T-helper 1 cell (primary cell): ENCODE measurements at places on chromosomes 11 and 22.

GRCh38 chr11:94175535-94175934, 46.9 kb downstream of the PANX1 start:
- DNase-seq = no peak

GRCh38 chr11:57219021-57219627, 17.9 kb downstream of the APLNR start:
- no peak for DNase-seq

DNA sequence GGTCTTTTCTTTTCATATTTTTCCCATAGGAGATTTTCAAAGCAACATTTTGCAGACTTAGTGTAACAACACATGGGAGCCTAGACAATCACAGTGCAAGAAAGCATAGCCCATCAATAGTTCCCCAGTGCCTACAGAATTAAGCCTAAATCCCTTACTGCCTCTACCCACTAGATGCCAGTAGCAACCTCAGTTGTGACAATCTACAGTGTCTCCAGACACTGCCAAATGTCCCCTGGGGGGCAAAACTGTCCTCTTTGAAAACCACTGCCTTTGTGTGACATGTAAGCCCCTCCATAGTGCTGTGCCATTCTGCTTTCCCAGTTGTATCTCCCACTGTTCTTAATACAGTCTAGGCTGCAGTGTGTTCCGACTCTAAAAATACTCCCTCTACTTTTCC, 1329.0 kb downstream of the LRRC4C start:
- DNase-seq = no peak

DNA sequence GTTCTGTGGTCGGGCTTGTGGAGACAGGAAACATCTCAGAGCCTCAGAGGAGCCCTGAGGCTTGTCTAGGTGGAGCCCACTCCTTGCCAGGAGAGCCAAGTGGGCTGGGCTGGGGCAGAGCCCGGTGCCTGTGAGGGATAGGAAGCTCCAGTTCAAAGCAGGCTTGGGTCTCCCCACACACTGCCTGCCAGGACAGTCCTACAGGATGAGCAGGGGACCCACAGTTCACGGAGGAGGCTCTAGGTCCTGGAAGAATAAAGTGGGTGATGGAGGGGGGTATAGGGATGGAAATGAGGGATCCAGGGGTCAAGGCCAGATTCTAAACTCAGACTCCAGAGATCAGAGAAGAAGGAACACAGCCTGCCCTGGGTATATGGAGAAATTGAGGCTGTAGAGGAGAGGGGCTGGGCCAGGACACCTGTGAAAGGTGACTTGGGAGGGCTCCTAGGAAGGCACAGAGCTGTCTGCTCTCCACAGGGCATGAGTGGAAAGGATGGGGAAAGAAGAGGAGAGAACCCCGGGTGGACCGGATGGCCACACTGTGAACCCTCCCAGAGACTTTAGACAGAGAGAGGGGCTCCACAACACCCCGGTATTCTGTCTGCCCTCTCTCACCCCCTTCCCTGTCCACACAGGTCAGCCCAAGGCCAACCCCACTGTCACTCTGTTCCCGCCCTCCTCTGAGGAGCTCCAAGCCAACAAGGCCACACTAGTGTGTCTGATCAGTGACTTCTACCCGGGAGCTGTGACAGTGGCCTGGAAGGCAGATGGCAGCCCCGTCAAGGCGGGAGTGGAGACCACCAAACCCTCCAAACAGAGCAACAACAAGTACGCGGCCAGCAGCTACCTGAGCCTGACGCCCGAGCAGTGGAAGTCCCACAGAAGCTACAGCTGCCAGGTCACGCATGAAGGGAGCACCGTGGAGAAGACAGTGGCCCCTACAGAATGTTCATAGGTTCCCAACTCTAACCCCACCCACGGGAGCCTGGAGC, 7.4 kb downstream of the IGLL5 start:
- DNase-seq = no peak

DNA sequence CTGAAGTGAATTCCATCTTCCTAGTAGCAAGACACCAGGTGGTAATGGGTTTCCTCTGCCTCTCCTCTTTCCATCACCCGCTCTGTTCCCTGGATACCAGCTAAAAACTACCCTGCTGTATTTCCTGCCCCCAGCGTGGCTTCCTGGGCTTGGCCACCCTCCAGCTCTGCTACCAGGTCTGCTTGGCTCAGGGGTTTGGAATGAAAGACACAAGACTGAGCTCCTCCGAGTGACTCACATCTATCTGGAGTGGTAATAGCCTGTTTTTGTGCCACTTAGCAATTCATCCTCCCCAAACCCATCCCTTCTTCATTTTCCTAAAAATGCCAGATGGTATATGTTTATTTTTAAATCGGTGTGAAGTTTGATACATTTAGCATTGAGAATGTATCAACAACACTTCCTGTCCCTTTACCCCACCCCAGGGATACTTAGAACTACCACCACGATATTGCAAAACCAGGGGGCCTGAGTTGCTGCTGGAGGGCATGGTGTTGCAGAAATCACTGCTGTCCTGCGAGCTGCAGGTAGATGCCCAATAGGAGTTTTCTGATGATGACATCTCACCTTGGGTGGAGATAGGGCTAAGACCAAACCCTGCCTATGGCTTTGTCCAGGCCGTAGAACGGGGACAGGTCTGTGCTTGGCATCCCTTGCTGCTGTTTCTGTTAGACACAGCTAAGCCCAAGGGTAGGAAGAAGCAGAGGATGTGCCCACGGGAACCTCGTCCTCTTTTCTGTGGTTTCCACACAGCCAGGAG, 7.5 kb upstream of the MICAL3 start:
- no peak for DNase-seq

- DNase-seq = no peak
These were observed 23.8 kb downstream of the DDI1 start for GRCh38 chr11:104060004-104060794.

- DNase-seq = no peak
These were observed 720 bp downstream of the FAM118A start for GRCh38 chr22:45310331-45310976.

GRCh38 chr11:128409476-128409875, 177.9 kb downstream of the ETS1 start:
- DNase-seq = no peak

GRCh38 chr11:106491751-106492150, 414.3 kb downstream of the AASDHPPT start:
- no peak for DNase-seq

GRCh38 chr11:8022876-8023275, 35.7 kb downstream of the EIF3F start:
- DNase-seq = no peak

DNA sequence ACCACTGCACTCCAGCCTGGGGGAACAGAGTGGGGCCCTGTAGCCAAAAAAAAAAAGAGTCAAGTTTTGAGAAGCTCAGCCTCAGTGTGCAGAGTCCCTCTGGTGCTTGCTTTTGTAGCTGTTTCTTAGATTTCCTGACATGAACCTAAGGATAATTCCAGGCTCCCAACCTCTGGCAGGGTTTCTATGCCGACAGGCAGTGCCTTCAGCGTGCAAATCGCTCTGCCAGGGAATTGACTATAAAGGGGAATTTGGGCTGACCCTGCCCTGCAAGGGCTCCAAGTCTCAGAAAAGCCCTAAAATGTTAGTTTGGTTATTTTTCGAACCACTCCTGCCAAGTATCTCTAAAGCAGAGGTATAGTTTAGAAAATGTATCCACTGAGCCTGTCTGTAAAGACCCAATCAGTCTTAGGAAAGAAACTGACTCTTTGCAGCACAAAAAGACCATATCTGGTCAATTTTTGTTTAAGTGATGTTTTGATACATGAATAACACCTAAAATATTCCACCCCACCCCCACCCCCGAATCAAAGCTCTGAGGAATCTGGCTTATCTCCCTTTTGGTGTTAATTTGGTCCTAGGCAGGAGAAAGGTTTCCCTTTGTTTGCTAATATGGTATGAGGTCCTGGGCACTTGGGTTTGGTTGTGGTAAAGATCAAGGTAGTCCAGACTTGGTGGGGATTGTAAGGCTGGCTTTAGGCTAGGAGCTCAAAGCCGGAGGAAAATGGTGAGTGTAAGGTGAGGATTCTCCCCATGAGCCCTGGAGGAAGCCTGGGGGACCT, 49.7 kb downstream of the ANO1 start:
- no peak for DNase-seq

DNA sequence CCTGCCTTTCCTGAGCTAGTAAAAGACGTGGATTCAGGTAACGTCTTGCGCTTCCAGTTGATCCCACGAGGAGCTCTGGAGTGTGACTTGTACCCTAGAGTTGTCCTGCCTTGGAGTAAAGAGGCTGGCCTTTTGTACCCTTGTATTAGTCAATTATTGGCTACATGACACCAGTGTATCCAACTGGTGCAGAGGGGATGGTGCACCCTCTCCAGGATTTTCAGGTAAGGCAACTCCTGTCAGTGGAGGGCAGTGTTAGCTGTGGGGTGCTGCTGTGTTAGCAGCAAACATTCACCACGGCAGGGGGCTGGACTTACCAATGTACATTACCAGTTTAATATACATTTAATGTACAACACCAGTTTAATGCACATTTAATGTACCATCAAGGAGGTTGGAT, 233.5 kb downstream of the MIAT start:
- DNase-seq = no peak

DNA sequence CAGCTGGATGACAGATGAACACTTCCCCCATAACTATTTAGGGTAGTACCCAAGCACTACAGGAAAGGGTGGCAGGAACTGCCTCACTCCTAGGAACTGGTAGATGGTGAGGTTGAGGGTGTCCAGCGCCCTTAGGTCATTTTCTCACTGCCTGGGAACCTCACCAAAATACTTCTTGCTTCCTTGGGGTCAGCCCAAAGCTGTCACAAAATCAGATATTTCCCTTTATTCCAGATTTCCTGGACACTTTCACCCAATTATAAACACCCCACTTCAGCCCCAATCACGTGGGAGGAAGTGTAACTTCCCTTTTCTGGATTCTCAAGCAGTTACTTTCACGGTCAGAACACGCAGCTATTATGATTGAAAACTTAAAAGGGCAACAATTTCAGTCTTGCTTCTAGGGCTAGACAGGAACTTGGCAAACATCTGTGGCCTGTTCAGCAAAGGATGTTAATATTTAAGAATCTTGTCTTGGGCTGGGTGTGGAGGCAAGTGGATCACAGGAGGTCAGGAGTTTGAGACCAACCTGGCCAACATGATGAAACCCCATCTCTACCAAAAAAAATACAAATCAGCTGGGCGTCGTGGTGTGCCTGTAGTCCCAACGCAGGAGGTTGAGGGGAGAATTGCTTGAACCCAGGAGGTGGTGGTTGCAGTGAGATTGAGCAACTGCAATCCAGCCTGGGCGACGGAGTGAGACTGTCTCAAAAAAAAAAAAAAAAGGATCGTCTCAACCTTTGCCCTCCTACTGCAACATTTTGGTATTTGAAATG, 4.0 kb downstream of the FTH1 start:
- no peak for DNase-seq

DNA sequence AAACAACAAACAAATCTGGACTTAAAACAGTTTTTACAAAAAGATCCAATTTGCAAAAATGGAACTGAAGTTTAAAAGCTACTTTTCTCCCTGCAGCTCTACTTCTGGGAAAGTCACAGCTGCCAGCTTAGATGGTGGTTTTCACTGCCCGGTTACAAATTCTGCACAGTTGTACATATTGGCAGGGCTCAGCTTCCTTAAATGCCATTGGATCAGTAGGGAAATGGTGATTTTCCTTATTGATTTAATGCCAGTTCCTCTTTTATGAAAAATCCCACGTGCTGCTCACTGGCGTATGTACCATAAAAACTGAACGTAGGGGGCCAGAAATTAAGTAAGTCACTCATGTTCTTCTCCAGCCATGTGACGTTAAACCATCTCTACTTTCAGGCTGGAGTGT, 22.8 kb downstream of the GRAP2 start:
- no peak for DNase-seq

DNA sequence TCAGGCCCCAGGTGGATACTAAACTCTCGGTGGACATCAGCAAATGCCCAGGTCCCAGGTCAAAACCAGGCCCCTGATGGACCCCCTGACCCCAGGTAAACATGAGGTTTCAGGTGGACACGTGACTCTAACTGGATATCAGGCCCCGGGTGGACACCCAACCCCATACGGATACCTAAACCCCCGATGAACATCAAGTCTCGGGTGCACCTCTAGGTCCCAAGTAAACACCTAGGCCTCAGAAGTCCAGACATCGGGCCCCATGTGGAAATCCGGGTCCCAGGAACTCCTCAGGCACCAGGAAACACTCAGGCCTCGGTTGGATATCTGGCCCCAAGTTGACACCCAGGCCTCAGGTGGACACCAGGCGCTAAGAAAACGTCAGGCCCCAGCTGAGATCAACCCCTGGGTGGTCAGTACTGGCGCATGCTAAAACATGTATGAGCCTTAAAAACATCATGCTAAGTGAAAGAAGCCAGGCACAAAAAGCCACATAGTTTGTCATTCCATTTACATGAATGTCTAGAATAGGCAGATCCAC, 54.4 kb upstream of the SEPTIN5 start:
- no peak for DNase-seq

- no peak for DNase-seq
These were observed 13.4 kb downstream of the PACSIN2 start for GRCh38 chr22:43001271-43002201.

- peak; percentile 17 for DNase-seq
These were observed 3.7 kb downstream of the INSC start for GRCh38 chr11:15118431-15118830.

DNA sequence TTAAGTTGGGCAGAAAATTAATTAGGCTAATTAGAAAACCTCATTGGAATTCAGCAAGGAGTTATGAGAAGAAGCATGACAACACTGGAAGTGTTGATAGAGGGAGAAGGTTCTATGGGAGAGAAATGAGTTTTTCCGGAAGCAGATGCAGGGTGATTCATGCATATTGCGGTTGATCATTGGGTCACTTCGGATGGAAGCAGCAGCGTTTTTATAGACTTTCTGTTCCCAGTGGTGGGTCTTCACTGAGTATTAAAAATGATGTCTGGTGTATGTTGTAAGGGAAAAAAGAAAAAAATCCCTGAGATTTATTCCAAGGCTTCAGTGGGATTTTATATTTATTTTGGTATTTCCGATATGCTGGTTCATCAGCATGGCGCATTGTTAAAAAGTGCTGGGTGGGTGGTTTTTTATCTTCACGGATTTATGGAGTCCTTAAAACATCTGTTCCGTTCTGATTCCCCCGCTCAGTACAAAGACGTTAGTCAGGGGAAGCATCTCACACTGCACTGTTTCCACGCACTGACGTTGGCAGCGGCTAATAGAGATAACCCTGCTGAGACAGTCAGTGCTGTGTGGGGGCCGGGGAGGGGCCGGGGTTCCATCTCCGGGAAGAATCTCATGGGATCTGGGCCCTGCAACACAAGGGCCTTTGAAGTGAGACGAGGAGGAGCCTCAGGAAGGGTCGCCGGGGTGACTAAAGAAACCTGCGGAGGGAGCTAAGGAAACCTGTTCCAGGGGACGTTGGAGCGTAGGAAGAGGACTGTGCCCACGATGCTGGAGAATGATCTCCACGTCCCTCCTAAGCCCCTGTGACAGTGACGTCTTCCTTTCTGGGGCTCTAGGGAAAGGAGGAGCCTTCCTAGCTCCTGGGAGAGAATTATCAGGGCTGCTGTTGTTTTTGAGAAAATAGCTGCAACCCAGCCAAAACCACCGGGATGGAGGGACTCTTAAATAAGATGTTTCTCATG, 390.0 kb downstream of the NTM start:
- no peak for DNase-seq

- DNase-seq = no peak
These were observed 177.6 kb downstream of the IGLL1 start for GRCh38 chr22:23402275-23403151.
